ENCODE measurements at places on chromosomes 1 and 21. TPM values are rescaled to one million over a fixed set of nuclear protein-coding genes. Genes with fewer than 3 reads are reported as not detected.
A peak's percentile ranks its signal among the peaks of the same experiment; 100 is the strongest.

Gene C4BPA
- total RNA-seq: 1,288 TPM

GRCh38 chr1:4309676-4310320 is 344.6 kb upstream of the AJAP1 start:
- DNase-seq: no peak

Gene RNF220
- 20.6 TPM for total RNA-seq

- no peak for DNase-seq
Measured at GRCh38 chr1:10693497-10694273, 102.8 kb downstream of the CASZ1 start.

GRCh38 chr1:231387770-231388669 is 34.1 kb downstream of the EGLN1 start:
- no peak for DNase-seq

DNA sequence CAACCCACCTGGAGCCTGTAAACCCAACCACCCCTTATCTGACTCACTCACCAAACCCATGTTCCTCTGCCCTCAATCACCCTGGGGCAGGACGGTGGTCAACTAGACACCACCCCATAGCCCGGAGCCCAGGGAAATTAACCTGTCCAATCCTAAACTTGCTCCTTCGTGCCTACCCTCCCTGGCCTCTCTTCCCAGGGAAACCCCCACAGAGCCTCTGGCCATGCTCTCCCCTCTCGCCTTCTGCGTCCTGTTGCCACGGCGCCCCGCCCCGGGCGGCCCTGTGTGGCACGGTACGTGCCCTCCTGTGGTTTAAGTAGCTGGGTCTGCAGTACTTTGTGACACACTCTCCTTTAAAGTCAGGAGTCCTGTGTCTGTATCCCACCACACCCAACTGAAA is 4.0 kb upstream of the FTCD start:
- DNase-seq: no peak

Gene CDCA8
- total RNA-seq: 2.2 TPM

DNA sequence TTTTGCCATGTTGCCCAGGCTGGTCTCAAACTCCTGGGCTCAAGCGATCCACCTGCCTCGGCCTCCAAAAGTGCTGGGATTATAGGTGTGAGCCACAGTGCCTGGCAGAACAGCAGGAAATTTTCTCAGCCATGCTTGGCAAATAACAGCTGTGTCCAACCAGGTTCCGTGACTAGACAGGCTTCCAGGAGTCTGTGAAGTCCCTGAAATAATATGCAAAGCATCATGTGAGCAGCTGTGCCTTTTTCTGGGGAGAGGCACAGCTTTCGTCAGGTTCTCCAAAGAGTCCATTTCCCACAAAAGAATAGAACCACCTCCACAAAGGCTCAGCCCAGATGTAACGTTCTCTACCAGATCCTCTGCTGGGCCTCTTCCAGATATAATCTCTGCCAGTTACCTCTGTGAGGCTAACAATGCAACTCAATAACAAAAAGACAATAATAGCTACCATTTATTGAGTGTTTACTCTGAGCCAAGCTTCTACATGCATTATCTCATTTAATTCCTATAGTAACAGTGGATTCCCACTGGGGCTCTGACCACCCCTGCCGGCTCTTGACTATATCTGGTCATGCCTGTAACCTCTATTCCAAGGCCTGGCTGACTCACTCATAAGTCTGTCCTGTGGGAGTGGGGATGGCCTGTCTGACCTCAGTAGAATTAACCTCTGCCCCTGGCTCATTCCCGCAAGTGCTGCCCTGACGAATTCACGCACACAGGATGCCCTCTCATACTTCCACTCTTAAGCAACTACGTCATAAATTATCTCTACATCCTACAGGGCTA is 4.0 kb upstream of the NKAIN1 start:
- no peak for DNase-seq

GRCh38 chr1:108695535-108695934 is 3.4 kb downstream of the PRPF38B start:
- DNase-seq: no peak

GRCh38 chr1:17763995-17764394 is 8.9 kb downstream of the ACTL8 start:
- no peak for DNase-seq

DNA sequence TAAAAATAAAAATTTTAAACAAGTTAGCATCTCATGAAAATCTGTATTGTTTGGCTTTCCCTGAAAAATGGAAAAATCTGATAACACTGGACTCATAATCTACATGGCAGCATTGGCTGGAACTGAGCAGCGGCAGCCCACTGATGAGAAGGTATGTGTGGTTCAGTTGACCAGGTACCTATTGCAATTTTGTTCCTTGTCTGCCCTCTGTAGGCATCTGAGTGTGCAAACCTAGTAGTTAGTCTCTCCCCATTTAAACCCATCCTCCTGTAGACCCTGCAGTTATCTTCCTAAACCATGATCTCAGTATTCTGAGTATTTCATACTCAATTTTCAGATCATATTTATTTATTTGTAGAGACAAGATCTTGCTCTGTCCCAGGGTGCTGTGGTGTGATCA is 59.4 kb upstream of the SERBP1 start:
- DNase-seq: no peak

- DNase-seq: peak; percentile 32
Measured at GRCh38 chr21:46213620-46214286, 14.8 kb downstream of the LSS start.

DNA sequence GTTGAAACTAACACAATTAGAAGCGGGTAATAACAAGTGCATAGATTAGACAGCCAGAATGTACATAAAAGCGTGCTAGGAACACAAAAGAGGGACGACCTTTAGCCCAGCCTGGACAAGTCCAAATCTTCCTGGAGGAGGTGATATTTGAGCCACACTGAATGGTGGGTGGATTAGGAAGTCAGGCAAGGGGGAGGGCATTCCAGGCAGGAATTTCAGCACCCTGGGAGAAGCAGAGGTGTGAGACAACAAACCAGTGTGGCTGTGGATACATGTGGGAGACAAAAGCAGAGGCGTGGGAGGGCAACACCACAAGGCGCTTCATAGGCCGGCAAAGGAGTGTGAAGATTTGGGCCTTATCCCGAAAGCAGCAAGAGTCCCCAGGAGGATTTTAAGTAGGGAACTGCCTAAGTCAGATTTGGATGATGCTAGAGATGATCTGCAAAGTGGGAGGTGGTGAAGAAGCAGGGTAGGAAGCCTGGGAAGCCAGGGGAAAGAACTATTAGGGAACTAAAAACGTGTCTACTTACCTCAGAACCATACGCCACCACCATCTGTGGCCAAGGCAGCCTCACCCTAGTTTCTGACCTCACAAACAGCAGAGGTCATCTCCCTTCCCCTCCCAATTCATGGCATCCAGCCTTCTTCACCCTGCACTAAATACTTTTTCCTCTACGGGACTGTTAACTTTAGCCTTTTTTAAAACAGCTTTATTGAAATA is 81.8 kb downstream of the GLUL start:
- DNase-seq: no peak

DNA sequence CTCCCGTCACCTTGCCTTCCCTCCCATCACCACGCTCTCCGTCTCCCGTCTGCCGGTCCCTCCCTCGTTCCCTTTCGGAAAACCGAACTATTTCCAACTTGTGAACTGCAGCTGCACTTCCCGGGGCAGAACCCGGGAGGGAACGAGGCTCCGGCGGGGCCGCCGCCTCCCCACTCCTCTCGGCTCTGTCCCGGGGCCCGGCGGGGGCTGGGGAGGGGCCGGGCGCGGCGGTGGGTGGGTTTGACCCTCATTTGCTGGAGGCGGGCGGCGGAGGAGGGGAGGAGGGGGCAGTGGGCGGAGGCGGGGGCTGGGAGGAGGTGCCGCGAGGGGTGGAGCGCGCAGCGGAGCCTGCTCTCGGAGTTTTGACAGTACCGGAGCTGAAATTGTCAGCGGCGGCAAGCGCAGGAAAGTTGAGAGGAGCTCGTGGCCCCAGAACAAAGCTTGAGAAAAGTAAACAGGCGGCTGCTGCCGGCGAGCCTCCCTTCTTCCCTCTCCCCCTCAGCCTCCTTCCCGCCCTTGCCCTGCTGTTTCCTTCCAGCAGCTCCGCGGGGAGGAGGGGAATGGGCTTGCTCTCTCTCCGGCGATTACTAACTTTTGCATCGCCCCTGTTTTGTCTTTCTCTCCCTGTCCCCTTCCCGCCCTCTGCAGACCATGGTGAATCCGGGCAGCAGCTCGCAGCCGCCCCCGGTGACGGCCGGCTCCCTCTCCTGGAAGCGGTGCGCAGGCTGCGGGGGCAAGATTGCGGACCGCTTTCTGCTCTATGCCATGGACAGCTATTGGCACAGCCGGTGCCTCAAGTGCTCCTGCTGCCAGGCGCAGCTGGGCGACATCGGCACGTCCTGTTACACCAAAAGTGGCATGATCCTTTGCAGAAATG is 2.9 kb downstream of the LMO4 start:
- DNase-seq: peak; percentile 91

- no peak for DNase-seq
Measured at GRCh38 chr1:20409012-20409411, 77.0 kb downstream of the CAMK2N1 start.

DNA sequence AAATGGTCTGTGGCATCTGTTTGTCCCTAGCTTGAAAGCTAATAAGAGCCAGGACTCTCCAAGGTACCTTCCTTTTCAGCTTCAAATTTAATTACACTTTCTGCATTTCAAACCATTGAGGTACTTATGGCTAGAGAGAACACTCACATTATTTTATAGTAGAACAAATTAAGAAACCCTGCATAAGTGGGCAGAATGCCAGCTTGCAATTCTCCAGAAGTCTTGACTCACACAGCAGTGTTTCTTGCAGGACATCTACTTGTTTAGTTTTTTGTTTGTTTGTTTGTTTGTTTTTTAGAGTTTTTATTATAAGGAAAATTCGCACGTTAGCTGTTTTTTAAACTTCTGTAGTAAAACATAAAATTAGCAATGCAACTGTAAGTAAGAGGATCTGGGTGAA is 397.2 kb downstream of the NEGR1 start:
- DNase-seq: no peak

Gene SPRR1A
- total RNA-seq: not detected

DNA sequence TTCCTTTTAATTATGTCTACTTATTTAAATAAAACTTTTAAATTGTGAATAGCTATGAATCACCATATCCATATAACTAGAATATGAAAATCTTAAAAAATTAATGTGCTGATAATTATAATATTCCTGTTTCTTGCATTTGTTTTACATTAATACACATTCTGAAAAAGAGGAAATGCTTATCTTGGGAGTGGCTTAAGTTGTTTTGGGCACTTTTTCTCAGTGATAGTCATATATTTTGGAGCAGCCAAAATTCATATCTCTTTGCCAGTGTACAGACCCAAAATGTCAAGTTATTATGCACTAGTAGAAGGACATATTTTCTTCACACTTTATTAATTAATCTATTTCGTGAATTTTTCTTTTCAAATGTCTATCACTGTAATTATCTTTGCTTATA is 838.5 kb downstream of the USP25 start:
- DNase-seq: no peak

- no peak for DNase-seq
Measured at GRCh38 chr1:173887627-173888026, 19.4 kb downstream of the ZBTB37 start.

DNA sequence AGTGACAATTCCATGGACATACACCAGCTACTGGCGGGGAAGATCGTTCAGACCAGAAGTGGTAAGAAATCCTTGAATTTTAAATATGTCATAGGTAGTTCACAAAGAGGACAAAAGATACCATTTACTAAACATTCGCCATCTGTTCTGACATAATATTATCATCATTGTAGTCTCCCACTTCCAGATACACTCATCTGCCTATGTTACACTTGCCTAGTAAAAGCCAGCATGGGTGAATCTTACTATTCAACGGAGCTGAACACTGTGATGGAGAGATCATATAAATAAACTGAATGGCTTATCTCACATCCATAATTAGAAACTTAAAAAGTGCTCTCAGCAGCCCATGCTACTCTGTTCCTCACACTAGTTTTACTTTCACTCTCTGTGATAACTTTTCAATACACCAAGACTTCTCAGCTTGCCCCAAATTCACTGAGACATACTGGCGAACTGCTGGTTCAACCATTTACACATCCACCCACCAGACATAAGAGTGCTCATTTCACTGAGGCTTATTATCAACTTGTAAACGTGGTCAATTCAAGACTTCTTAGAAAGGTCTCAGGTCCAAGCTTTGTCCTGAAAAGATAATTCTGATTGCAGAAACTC is 463 bp upstream of the PRRC2C start:
- DNase-seq: no peak

Gene IFI6
- 36.4 TPM for total RNA-seq

DNA sequence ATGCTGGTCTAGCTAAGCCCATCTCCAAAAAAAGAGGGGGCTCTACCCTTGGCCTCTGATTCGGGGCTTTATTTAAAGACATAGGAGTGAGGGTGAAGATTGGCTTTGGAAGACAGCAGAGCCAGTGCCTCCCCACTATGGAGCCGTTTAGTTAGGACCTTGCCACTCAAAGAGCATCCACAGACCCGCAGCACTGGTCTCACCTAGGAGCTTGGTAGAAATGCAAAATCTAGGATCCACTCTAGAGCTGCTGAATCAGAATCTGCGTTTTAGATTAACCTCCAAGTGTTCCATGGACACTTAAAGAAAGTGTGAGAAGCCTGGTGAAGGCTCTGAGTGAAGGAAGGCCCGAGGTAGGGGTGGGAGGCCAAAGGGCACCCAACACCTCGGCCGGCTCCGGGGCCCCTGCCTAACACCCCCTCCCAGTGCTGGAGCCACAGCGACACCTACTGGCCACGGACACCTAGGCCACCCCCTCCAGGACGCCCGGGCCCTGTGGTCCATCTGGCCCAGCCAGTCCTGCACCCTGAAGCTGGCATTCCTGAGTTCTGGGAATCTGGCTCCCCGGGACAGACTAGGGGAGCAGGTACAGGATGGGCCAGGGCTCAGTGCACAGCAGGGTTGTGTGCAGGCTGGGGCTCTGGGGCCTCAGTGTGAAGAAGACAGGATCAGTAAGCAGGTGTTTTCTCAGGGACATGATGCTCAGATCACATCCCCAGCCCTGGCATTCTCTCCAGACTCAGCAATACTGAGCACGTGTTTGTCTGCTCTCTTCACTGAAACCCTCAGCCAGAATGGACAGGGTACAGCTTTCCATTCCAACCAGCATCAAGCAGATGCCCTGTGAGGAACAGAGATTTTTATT is 79.2 kb downstream of the TMEM53 start:
- peak; percentile 89 for DNase-seq

DNA sequence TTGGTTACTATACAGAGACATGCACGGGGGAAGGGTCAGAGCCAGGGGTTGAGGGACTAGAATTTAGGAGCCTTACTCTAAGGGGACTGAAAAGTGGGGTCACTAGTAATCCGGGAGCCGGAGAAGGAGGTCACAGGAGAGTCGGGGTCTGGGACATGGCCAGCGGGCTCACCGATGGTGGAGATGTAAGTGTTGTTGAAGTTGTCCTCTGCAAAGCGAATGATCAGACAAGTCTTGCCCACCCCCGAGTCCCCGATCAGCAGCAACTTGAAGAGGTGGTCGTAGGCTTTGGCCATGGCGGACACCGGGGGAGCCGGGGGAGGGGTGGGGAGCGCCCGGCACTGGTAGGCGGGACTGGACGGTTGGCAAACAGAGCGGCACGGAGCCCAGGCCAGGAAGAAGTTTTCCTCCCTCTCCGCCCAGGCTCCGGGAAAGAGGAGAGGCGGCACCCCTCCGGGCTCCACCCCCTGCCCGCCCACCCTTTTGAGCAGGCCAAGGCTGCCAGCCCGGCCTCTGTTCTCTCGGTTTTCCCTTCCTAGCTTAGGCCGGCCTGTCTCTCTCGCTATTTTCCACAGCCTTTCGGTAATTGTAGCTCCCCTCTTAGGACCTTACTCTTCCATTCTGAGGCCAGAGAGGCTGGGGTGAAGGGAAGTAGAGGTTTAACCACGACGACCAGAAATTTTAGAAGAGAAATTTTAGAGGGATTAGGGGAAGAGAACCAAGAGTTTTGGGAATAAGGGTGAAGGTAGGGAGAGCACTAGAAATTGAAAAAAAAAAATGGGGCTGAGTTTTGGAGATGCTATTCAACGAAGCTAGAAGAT is at the start of gene RAB13:
RAB13 (minus strand) TSS at position 399 of the 821 bp plus-strand sequence; CDS start at position 296, 103 bp downstream.
- peak; percentile 92 for DNase-seq

Gene PCP4
- not detected for total RNA-seq

Gene FALEC
- total RNA-seq: not detected
